ENCODE measurements at places on chromosomes 11 and 22.

DNA sequence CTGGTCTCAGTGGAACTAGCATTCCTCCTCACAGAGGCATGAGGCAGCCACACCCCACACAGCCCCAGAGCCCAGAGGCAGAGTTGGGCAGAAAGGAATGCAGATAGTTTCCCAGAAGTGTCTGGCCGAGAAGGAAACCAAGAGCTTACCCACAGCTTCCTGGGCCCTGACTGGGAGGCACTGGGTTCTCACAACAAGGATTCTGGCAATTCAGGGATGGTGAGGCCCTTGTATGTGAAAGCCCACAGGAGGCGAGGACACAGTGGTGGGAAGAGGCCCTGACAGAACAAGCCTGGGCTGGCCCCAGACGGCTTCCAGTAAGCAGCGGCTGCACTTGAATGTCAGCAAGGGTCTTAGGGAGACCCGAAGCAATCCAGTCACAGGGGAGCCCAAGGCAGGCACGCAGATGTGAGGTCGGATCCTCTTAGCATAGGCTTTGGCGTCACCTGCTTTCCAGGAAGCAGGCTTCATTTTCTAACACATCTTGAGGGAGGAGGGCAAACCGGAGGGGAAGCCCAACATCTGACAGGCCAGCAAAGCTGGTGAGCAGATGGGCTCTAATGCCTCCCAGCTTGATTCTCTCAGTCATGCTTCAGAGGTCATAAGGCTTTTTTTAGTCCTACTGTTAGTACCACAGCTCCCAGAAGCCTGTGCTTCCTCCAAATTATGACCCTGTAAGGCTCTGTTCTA is 78.3 kb upstream of the AKIP1 start:
- no peak for DNase-seq

DNA sequence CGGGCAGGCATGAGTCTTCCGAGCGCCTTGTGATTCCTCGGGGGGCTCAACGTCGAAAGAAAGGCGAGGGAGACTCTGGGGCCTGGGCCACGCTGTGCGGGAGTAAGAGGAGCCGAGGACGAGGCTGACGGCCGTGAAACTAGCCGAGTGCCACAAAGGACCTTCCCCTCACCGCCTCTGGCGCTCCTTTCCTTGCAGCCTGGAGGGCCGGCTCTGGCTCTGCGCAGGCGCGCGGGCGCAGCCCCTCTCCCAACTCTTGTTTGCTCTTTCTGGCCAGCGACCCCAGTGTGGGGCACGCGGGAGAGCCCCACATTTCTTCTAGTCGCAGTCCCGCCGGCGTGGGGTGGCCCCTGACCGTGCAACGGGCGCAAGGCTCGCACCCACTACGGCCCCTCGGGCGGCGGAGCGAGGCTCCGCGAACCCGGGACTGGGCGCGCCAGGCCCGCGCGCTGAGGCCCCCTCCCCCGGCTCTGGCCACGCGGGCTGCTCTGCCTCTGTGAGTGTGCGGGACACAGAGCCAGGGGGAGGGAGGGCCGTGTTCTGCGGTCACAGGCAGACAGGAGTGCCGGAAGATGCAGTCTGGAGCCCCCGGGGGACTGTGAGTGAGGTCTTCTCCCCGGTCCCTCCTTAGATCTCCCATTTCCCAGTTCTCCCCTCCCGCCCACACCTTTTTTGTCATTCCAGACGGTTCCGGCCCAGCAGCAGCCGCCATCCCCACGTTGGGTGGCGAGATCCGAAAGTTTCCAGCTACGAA is 1.0 kb upstream of the TOB2 start:
- peak; percentile 71 for DNase-seq

DNA sequence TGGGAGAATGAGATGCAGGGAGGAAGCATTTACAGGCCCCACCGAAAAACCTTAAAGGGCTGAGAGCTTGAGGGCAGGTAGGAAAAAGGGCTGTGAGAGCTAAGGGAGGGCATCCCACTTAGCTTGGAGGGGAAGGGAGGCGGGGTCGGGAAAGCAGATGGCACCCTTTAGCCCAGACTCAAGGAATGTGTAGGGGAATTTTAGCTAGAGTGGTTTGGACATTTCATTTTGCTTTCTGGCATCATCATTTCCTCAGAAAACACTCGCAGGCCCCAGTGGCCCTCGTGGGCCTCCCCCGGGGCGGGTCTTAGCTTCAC is 846 bp upstream of the STIM1 start:
- DNase-seq: no peak

- DNase-seq: no peak
Observed at GRCh38 chr11:118184784-118185579, 8.5 kb upstream of the SCN2B start.

GRCh38 chr11:67577951-67578350 is 5.7 kb upstream of the GSTP1 start:
- DNase-seq: no peak

GRCh38 chr11:126824035-126824607 is 176.4 kb downstream of the KIRREL3 start:
- DNase-seq: no peak

DNA sequence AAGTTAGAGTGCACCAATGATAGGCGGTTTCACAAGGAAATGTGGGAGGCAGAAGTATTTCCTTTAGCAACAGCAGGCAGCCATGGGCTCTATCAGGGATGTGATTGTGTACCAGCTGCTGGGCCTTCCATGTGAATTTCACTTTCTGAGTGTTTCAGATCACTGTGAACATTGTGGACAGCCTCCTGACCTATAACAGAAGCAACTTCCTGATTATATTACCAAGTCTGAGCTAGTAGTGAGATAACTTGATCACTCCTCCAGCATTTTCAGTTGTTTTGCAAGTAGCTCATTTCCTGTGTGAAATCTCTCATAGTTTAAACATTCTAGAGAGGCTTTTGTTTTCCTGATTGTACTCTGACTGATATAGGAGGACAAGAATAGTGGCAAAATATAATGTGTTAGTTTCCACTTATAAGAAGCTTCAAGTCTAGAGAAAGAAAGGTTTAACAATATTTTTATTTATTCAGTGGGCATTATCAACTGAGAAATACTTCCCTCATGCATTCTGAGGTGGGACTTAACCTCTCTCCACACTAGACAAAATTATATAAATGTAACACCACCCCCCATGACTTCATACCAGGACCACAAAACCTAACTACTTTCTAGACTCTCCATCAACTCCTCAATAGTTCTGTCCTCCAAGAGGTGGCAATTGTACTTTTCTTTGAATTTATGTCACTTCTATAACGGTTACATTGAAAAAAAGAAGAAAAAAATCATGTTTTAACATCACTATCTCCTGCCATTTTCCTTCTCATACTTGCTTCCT is 184.2 kb upstream of the LUZP2 start:
- DNase-seq: no peak

- DNase-seq: no peak
Observed at GRCh38 chr22:29817724-29818123, 20.4 kb downstream of the ASCC2 start.

Measured in hematopoietic multipotent progenitor cell treated with erythropoietin and hydrocortisone succinate and interleukin-3 and kit ligand, for 8 days (in vitro differentiated cells).